ENCODE measurements at places on chromosomes 11 and 22.

DNA sequence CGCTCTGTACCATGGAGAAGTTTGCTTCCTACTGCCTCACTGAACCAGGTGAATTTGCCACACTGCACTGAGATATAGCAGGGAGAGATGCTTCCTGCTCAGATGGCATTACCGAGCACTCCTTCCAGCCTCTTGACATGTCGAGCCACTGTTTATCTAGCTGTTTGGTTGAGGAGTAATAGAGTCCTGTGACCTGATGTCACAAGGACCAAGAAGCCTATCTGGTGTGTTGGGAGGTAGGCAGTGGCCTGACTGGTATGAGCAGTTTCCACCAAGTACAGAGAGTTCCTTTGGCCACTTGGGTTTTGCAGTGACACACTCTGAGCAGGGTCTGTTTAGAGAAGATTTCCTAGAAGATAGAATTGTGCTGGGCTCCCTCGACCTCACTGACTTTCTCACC lies 5.2 kb downstream of the ACAD8 start:
- no peak for DNase-seq

GRCh38 chr22:35307892-35308291 lies 8.2 kb downstream of the TOM1 start:
- DNase-seq: no peak

- no peak for DNase-seq
Measured at GRCh38 chr11:133726542-133726941, 118.8 kb downstream of the SPATA19 start.

- DNase-seq: no peak
Measured at GRCh38 chr22:24023204-24023789, 12.2 kb downstream of the CABIN1 start.

DNA sequence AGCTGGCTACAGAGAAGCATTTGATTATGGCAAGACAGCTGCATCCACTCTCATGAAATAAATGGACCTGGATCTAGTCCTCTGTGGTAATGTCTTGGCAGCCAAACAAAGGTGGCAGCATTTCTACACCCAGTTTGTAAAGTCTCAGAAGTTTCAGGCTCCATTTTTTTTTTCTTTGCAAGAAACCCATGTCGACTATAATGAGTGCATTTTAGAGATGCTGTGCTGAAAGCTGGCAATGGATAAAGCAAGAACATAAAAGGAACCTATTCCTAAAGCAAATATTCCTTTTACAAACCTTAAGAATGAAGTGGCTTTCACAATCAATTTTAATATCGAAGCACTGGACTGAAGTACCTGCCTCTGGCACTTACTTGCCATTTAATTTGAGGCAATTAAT lies 33.5 kb downstream of the THAP12 start:
- no peak for DNase-seq

DNA sequence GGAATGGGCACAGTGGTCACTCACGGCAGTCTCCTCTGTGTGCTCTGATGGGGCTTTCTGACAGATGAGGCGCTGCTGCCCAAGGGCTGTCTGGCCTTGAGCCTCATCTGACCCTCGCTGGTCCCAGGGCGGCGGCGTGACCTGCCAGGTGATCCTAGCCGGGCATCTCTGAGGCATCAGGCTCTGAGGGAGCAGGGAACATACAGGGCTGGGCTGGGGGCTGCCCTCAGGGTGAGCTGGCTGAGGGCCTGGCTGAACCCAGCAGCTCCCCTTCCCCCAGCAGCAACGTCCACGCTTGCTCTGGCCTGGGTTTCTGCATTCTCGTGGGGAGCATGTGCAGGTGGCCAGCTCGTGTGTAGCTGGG lies 47.6 kb downstream of the MOB2 start:
- DNase-seq: no peak

DNA sequence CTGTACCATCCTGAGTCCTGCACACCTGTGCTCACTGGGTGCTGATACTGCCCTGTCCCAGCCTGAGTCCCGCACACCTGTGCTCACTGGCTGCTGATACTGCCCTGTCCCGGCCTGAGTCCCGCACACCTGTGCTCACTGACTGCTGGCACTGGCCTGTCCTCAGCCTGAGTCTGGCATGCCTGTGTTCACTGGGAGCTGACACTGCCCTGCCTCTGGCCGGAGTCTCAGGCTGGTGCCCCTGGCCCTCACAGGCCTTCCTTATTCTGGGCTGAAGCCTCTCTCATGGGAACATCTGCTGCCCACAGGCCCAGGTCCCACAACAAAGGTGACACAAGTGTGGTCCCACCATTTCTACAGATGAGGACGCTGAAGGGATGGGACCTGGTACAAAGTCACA lies 115.1 kb downstream of the MPPED1 start:
- no peak for DNase-seq

- peak; percentile 51 for DNase-seq
Measured at GRCh38 chr11:59173080-59173963, 1.4 kb downstream of the DTX4 start.

- DNase-seq: peak; percentile 24
Measured at GRCh38 chr11:1748636-1749394, 1.6 kb downstream of the IFITM10 start.

DNA sequence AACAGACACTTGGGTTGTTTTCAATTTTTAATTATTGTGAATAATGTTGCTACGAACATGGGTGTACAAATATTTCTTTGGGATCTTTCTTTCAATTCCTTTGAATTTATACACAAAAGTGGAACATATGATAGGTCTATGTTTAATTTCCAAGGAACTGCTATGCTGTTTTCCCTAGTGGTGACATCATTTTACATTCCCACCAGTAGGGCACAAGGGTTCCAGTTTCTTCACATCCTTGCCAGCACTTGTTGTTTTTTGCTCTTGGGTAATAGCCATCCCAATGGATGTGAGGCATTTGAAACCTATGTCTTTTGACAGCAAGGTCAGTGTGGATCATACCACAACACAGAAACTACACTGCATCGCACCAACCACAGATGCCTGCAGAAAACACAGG lies 41.8 kb upstream of the SCN3B start:
- no peak for DNase-seq

- peak; percentile 23 for DNase-seq
Measured at GRCh38 chr22:32389685-32390084, 22.4 kb downstream of the RTCB start.

- no peak for DNase-seq
Measured at GRCh38 chr11:92907671-92908070, 61.8 kb upstream of the MTNR1B start.

DNA sequence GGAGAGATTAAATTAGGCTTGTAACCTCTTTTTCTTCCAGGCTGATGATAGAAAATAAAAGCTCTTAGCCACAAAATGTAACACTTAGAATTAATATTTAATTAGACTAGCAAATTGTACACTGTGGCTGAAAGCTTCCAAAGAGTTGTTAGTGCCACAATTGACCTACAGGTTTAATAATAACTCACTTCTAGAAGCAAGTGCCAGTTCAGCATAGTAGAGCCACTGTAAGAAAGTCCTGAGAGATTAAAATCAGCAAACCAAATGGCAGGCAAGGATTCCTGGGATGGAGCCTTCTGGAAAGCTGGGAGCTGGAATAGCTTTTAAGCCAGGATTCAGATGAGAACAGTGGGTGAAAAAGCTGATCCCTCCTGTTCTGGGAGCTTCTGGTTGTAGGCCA lies 131.0 kb downstream of the ELP4 start:
- DNase-seq: no peak

DNA sequence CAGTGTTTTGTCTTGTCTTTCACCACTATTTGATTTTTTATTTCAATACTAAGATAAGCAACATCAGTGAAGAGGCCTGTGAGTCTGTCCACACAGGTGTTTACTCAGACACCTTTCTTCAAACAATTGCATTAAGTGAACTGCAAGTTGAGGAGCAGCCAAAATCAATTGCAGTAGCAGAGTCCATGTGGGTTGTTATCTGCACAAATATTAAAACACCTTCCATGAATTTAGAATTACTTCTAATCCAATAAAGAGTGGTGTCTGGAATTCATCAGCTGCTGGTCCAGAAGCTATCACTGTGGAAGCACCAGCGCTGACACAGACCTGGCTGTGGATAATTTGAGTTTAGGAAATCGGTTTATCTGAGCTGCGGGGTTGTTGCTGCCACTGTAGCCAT lies 83.5 kb upstream of the FAT3 start:
- DNase-seq: no peak

- DNase-seq: no peak
Measured at GRCh38 chr11:65868907-65869306, 3.7 kb downstream of the EFEMP2 start.

DNA sequence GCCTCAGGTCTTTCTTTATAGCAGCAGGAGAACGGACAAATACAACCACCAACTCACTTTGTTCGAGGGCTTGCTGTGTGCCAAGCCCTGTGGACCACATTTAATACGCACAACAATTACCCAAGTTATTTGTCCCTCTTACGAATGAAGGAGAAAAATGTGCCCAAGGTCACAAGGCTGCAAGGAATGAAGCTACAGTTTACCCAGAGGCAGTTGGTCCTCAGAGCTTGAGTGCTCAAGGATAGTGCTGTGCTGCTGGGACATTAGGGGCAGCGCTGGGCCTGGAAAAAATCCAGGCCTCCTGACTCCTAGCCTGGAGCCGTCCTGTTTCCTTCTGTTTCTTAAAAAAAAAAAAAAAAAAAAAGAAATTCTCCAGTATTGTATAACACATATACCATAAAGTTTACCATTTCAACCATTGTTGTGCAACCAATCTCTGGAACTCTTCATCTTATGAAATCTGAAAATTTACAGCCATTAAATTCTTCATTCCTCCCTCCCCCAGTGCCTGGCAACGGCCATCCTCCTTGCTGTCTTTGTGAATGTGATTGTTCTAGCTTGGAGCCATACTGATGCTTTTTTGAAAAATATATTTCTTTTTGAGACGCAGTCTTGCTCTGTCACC lies 1.0 kb upstream of the C11orf86 start:
- DNase-seq: peak; percentile 70

DNA sequence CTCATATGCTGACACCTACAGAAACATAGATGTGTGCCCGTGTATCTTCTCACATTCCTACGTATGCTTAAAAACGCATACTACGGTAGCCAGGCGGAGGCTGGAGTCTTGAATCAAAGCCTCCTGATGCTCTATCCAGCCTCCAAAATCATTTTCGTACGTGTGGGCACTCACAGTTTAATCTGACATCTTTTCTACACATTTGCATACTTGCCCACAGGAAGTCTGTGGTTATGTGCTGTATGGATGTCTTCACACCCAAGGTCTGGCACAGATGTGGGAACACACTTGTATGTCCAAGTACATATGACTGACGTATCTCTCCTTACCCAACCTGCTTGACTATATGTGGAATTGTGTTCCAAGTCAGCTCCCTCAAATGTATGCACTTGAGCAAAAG lies 561.8 kb upstream of the CADM1 start:
- no peak for DNase-seq

DNA sequence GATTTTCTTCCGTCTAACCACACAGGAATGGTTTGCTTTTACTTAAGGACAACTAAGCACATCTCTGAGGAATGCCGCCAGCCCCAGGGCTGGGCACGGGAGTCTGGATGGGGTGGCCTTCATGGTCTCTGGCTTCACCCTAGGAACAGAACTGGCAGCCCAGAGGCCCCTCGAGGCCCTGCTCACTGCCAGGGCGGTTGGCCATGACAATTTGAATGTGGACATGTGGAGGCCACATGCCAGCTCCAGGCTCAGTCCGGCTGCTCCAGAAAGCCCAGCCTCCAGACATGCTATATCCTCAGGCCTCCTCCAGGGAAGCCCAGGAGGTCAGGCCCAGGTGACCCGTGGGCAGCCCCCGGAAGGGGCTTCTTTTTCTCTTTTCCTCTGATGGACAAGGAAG lies 84.0 kb upstream of the FGF3 start:
- DNase-seq: no peak

DNA sequence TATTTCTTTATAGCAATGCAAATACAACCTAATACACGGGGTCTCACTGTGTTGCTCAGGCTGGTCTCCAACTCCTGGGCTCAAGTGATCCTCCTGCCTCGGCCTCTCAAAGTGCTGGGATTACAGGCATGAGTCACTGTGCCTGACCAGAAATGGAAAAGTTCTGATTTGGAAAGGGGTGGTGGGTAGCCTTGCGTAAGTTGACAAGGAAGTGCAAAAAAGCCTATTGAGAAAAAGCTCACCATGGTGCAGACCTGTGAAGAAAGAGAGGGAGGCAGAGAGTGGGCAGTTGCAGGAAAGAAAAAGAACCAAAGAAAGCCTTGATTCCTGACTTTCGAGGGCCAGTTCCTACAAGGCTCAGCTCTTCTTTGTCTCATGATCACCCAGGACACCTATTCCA lies 27.1 kb downstream of the AGBL2 start:
- DNase-seq: no peak

- no peak for DNase-seq
Measured at GRCh38 chr11:112579282-112579681, 318.6 kb upstream of the PLET1 start.

- no peak for DNase-seq
Measured at GRCh38 chr22:46001046-46001425, 24.1 kb upstream of the WNT7B start.

- no peak for DNase-seq
Measured at GRCh38 chr22:47552024-47552423, 789.6 kb downstream of the TBC1D22A start.

DNA sequence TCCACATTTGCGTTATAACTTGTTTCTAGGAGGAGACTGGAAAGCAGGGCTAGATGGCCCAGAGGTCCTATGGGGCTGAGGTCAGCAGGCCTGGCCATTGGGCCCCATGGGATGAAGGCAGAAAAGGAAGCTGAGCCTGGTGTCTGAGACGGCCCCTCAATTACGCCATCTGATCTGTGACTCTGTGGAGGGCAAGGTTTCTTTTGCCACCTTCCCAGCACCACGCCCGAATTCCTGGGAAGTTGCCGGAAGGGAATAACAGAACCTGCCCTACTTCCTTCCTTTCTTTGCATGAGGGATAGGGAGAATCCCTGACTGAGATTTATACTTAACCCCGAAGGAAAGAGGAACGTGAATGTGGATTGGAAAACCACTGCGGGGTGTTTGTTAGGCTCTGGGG lies 118.1 kb downstream of the MPPED1 start:
- DNase-seq: no peak

DNA sequence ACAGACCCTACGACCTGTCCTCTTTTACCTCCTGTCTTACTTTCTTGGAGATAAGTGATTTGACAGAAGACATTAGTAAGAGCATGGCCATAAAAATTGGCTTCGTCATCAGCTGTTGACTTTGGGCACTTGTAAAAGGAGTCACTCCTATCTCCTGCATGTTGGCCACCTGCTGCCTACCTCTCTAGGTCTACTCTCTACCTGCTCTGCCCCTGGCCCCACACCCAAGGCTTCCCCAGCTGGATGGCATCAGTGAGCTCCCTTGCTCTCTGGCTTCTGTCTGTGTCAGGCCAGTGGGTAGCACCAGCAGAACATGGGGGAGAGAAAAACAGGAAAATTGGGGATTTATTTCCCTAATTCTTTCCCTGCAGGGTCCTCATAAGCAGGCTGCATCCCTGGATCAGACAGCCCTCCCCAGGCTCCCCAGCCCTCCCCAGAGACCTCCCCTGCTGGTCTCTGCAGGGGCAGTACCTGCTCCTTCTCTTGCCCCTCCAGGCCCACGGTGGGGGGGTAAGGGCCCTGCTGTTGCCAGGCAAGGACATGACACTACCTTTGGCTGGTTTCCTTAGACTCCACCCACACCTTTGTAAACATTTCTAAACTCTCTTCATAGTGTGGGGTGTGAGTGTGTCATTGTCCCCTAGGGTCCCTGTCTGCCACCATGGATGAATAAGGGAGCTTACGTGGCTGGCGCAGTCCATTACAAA lies 157.0 kb upstream of the NECTIN1 start:
- no peak for DNase-seq

GRCh38 chr11:44318369-44318768 lies 8.4 kb upstream of the ALX4 start:
- no peak for DNase-seq

Measured in cardiac muscle cell (in vitro differentiated cells and primary cell).